DND-41 (cell line): ENCODE measurements at places on chromosomes 1 and 21.

DNA sequence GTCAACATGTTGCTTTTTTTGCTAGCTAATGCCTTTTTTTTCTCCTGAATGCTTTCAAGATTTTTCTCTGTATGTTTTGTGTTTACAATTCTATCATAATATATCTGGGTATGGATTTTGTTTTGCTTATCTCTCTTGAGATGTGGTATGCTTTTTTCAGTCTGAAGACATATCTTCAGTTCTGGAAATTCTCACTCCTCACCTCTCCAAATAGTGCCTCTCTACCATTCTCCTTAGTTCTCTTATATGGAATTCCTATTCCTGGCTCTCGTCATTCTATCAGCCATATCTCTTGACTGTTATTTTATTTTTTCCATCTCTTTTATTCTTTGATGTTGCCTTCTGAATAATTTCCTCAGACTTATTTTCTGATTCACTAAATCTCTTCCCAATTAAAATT is 58.4 kb downstream of the IVNS1ABP start:
- no peak for DNase-seq

- no peak for DNase-seq
These were observed 40.0 kb downstream of the L1TD1 start for GRCh38 chr1:62234688-62235087.

DNA sequence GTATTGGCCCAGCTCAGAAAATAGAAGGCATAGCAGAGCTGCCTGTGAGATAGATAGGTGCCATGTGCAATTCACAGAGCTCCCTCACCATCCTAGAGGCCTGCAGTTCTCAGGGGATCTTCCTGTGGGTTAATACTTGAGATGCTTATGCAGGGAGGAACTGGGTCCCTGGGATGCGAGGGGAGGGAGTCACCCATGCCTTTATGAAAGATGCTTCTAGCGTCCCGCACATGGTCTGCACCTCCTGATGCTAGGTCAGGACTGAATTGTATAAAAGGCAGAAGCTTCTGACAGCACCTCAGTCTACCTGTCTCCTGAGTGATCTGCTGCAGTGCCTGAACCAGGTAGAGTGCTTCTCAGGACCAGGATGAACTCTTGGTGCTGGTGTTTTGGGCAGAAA is at the start of gene LCE5A:
LCE5A (plus strand) TSS at position 301 of the 400 bp plus-strand sequence. CDS start 732 bp downstream, outside the sequence.
- DNase-seq = no peak

GRCh38 chr1:33175865-33176264 is 6.0 kb downstream of the TRIM62 start:
- no peak for DNase-seq

DNA sequence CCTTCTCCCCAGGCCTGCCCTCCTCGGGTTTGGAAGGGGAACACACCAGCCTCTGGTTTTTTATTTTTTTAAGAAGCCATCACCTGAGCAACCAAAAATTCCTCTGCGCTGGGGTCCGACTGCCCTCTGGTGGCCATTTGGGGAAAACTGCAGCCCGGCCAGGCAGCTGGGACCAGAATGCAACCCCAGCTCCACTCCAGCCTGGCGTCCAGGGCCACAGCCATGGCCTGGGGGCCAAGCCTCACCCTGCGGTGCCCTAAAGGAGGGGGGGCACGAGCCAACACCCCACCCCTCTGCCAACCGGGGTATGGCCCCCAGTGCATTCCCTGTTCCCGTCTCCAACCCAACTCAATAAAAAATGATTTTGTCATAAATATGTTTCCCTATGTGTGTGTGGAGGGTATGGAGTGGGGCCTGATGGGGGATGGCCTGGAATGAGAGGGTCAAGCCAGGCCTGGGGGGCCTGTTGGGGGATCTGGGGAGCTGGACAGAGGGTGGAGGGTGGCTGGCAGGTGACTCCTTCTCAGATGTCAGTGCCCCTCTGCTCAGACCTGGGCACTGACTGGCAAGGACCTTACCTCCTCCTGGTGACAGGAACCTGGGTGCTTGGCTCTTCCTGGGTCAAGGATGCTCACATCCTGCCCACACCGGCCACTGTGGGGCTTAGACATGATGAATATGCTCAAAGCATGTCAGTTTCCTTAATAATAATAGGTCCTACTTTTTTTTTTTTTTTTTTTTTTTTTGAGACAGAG is 3.2 kb downstream of the GPR3 start:
- DNase-seq = peak; percentile 79

DNA sequence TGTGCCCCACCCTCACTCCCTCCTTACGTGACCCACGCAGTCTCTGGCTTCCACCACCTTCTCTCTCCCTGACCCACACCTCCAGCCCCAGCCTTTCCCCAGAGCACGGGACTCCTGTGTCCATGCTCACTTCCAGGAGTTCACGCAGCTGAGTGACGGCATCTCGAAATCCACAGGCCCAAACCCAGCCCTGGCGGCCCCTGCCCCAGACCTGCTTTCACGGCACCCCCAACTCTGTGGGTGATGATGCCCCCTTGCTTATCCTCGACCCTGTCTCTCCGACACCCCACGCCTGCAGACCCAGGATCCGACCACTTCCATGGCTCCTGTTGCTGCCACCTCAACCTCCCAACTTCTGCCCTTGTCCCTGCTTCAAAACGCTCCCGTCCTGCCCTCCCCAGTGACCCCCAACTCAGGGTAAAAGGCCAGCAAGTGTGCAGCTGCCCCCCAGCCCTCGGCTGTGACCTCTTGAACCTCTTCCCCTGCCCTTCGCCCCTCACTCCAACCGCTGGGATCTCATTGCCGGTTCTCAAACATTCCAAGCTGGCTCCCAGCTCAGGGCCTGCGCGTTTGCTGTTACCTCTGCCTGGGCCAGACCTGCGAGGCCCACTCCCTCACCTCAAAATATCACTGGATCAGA is 30.4 kb upstream of the LAPTM5 start:
- no peak for DNase-seq

- DNase-seq = no peak
These were observed 340.3 kb downstream of the BRINP2 start for GRCh38 chr1:177511036-177511435.

- no peak for DNase-seq
These were observed 7.4 kb downstream of the EFNA4 start for GRCh38 chr1:155070721-155071569.

- DNase-seq = no peak
These were observed 124.0 kb downstream of the KCNH1 start for GRCh38 chr1:211009944-211010343.

DNA sequence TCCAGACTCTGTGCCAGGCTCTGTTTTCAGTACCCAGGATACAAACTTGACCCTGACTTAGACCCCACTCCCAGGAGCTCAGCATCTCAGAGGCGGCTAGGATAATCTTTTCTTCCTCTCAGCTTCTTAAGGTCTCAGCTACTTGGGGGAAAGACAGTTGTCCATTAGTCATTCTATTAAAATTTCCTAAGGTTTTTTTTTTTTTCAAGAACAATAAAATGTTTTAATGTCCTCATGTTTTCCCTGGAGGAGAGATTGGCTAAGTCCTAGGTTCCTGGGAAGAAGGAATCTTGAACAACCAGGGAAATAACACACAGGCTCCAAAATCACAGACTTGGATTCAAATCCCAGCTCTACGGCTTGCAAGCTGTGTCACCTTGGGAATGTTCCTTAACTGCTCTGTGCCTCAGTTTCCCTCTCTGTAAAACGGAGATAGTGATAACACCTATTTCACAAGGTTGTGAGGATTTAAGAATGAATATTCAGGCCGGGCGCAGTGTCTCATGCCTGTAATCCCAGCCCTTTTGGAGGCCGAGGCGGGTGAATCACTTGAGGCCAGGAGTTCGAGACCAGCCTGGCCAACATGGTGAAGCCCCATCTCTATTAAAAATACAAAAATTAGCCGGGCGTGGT is 33.0 kb downstream of the CDK18 start:
- no peak for DNase-seq

DNA sequence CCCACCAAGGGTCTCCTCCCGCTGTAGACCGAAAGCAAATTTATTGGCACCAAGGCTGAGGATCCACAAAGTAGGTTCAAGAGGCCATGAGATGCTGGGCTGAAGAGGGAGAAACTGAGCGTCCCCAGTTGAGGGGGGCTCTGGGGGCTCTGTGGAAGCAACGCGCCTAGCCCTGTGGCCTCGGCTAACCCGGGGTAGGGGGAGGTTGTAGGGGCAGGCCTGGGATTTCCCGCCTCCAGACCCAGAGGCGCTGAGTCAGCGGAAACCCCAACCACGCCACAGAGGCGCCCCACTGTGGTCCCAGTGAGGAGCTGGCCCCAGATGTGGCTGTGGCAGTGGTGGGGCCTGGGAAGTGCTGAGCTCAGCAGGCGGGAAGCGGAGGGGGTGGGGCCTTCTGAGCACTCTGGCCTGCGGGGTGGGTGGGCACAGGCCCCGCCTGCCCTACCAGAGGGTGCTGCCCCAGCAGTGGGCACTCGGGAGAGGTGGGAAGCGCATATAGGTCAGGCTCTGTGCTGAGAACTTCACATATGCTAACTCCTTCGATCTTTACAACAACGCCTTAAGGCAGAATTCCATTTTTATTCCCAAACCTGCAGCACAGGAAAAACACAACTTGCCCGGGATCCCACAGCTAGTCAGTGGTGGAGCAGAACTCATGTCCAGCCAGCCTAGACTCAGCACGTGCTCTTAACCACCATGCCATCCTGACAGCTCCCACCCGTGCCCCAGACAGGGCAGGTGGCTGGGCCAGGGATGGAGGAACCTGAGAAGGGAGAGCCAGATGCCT is 1.5 kb upstream of the COL16A1 start:
- peak; percentile 68 for DNase-seq

GRCh38 chr1:87274851-87275250 is 53.8 kb upstream of the LMO4 start:
- no peak for DNase-seq

DNA sequence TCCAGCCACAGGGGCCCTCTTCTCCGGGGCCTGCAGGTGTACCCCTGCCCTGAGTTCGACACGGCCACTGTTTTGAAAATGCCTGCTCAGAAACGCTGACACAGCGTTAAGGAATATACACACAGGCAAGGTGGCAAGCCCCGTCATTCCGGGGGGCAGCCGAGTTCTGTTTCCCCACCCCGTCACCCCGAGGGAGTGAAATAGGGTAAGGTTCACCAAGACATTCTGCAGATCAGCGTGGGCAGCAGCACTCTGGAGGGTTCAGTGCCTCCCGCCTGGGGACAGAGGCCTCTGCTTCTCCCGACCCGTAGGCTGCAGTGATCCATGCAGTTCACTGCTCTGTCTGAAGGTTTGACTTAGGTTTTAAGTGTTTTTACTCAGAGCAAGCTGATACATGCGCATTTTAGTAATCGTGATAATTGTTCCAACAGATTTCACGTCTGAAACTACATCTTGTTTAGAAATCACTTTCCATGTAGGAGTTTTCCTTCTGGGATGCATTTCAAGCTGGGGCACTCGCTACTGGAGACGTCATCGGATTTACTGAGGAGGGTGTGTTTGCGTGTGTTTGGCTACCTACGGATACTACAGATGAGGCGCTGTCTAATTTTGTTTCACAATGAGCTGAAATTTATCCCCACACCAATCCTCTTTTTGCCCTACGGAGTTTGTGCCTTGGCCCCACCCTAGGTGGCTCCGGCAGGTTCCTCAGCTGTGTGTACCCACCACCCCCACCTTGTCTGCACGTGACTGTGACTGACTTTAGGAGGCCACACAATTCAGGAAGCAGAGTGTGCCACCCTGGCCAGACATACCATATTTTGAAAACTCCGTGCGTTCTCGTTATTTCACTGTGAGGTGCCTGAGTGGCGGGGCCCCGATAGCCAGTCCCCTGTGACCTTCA is 63.5 kb downstream of the AGPAT3 start:
- DNase-seq = no peak

DNA sequence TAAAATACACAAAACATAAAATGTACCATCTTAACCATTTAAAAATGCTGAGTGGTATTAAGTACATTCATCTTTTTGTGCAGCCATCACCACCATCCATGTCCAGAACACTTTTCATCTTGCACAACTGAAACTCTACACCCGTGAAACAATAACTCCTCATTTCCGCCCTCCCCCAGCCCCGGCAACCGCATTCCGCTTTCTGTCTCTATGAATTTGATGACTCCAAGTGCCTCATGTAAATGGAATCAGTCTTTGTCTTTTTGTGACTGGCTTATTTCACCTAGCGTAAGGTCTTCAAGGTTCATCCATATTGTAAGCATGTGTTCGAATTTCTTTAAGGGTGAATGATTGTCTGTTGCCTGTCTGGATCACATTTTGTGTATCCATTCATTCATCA is 37.2 kb downstream of the SCCPDH start:
- no peak for DNase-seq

DNA sequence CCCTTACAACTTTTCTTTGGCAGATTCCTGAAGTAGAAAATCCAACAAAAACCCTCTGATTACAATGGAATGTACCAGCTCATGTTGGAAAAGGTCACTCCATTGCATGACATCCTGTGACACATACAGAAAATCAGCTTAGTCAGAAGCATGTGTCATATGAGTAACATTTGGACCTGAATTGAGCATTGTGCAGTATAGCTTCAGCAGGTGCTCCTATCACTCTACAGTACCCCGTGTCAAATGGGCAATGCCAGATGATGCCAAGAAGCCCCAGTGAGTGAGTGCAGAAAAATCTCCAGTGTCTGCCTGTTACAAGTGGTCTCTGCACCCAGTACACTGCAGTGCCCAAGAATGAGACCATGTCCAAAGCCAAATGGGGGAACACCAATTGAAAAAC is 129.7 kb upstream of the RUNX1 start:
- no peak for DNase-seq

GRCh38 chr1:25566730-25567341 is 23.4 kb downstream of the LDLRAP1 start:
- peak; percentile 10 for DNase-seq

- DNase-seq = no peak
These were observed 567.1 kb downstream of the PTPRC start for GRCh38 chr1:199205740-199206441.

- no peak for DNase-seq
These were observed 43.7 kb downstream of the ARID4B start for GRCh38 chr1:235284231-235284769.

- no peak for DNase-seq
These were observed 47.6 kb downstream of the B3GALT5 start for GRCh38 chr21:39660191-39660980.

DNA sequence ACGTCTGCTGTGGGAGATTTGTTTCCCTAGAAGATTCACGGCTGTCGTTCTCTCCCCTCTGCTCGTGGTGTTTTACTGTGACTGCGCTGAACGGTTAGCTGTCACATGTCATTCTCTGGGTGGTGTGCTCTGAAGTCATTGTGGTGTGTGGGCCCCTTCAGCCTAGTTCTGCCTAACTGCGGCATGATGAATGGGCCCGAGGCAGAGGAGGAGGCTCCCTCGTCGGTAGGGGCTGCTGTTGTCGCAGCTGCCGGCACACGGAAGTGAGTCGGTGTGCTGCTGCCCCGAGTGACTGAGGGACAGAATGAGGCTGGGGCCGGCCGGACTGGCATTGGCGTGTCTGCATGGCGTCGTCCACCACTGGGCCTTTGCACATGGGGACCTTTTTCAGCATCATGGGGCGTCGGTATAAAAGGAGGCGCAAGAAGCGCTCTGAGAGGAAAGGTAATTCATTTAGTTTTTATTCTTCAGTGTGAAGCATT is 77.9 kb downstream of the ADARB1 start:
- DNase-seq = peak; percentile 85
